ENCODE measurements at places on chromosomes 12 and 14. TPM values are rescaled to one million over a fixed set of nuclear protein-coding genes. Genes with fewer than 3 reads are reported as not detected.
A peak's percentile ranks its signal among the peaks of the same experiment; 100 is the strongest.

DNA sequence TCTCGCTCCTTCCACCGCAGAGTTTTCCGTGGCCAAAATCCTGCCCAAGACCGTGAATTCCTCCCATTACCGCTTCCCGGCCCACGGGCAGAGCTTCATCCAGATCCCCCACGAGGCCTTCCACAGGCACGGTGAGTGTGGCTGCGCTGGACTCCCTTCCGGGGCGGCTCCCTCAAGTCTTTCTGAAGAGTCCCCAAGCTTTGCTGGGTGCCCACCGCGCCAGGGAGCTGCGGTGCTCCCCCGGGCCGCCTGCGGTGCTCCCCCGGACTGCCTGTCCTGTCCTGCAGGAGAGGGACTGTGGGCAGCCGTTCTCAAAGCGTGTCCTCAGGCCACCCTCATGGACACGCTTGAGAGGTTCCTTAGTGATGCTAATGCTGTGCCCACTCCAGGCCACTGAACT lies 50.5 kb downstream of the ADGRD1 start:
- no peak for DNase-seq
- no peaks in the 10 kb centered on the region for H3K36me3 ChIP-seq
- H3K4me1 ChIP-seq, result no peaks in the 10 kb centered on the region

GRCh38 chr14:23805761-23806160 lies 147.8 kb upstream of the DHRS4 start:
- no peaks in the 10 kb centered on the region for H3K36me3 ChIP-seq
- no peaks in the 10 kb centered on the region for H3K27me3 ChIP-seq
- no peak overlapping the region for H3K27ac ChIP-seq
- no peaks in the 10 kb centered on the region for H3K4me1 ChIP-seq
- H3K4me3 ChIP-seq, result no peak overlapping the region
- DNase-seq, result no peak

GRCh38 chr14:64704143-64704742 lies at the start of gene PLEKHG3:
PLEKHG3 (plus strand) TSS chr14:64704424; CDS start chr14:64727632, 23,208 bp downstream.
- DNase-seq, result peak; percentile 82
- H3K27me3 ChIP-seq, result no peaks in the 10 kb centered on the region
- no peaks in the 10 kb centered on the region for H3K36me3 ChIP-seq
- peaks cover 15% of the 10 kb centered on the region for H3K4me1 ChIP-seq
- H3K27ac ChIP-seq, result peak within 1 kb of the TSS; percentile 67

GRCh38 chr12:119683816-119684215 lies 15.9 kb downstream of the PRKAB1 start:
- no peak for DNase-seq
- H3K4me1 ChIP-seq, result no peaks in the 10 kb centered on the region
- no peaks in the 10 kb centered on the region for H3K27me3 ChIP-seq
- peaks cover 23% of the 10 kb centered on the region for H3K36me3 ChIP-seq
- no peak overlapping the region for H3K27ac ChIP-seq

DNA sequence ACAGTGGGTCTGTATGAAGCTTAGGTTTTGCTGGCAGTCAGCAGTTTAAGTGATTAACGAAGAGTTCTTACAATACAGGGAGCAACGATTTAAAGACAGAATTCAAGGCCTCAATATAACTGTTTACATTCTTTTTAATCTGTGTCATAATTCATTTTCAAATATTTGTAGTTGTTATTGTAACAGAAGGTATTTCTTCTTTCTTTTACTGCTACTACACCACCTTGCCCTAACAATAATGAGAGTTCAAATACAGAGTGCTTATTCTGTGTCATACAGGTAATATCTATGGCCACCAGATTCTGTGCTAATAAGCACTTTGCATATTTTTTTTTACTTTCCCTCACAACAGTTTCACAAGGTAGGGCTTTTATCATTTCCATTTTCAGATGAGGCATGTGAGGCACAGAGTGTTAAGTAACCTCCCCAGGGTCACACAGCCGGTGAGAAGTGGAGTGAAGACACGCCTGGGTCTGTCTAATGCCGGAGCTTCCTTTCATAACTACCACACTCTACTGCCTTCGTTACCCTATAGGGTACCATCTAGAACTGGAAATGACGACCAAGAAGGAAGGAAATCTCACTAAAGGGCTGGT lies 81.9 kb downstream of the PELI2 start:
- H3K4me1 ChIP-seq, result peaks cover 23% of the 10 kb centered on the region
- H3K27me3 ChIP-seq, result no peaks in the 10 kb centered on the region
- no peak for DNase-seq
- no peaks in the 10 kb centered on the region for H3K36me3 ChIP-seq

GRCh38 chr14:50676814-50677516 lies 8.9 kb upstream of the SAV1 start:
- H3K27me3 ChIP-seq, result no peaks in the 10 kb centered on the region
- DNase-seq, result no peak
- H3K27ac ChIP-seq, result peak overlapping the region; percentile 73
- H3K4me3 ChIP-seq, result peak overlapping the region; percentile 23
- no peaks in the 10 kb centered on the region for H3K36me3 ChIP-seq

DNA sequence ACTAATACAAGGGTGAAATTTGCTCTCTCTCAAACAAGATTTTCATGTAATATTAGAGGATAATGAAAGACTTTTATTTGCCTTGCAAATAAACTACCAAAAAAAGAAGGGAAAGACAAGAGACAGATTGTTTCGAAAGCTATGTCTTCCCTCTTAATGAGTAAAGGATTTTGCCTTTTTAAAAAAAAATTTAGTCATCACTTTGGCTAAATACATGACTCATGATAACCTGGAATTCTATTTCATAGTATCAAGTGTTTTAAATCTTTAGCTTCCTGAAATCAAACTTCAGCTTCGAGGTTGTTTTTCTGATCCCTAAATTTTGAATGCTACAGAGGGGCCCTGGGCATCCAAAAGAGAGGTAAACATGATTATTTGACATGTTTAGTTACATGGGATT lies 144.4 kb downstream of the CCDC59 start:
- H3K27ac ChIP-seq, result no peak overlapping the region
- no peak overlapping the region for H3K4me3 ChIP-seq
- no peak for DNase-seq
- H3K27me3 ChIP-seq, result no peaks in the 10 kb centered on the region

DNA sequence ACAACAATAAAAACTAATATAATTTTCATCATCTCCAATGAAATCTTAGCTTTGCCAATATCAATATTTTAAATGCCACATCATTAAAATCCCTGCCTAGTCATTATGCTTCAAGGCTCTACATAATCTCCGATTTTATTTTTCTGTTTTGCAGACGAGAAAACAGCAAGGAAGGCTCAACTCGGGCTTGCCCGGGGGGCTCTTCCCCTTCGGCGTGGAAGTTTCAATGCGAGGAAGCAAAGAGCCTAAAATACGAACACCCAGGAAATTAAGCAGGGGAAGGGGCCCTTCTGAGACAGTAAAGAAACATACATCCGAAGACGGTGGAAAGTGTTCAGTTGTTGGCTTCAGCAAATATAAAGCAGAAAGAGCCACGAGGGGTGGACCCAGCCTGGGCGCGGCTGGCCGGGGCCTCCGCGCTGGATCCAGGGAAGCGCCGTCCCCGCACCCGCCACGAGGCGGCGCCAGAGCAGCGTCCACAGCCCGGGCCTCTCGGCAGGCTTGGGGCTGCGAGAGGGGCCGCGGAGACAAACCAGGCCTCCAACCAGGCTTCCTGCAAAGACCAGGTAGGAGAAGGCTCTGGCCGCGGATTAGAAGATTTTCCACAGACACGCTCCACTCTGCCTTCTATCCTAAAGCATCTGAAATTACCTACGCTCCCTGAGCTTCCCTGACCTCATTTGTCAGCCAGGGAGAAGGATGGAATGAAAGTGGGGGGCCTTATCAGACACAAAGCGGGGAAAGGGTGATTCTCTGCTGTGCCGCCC lies 77.2 kb downstream of the SERPINA3 start:
- DNase-seq, result peak; percentile 49
- H3K27ac ChIP-seq, result no peak overlapping the region
- H3K4me3 ChIP-seq, result peak overlapping the region; percentile 25
- no peaks in the 10 kb centered on the region for H3K4me1 ChIP-seq

DNA sequence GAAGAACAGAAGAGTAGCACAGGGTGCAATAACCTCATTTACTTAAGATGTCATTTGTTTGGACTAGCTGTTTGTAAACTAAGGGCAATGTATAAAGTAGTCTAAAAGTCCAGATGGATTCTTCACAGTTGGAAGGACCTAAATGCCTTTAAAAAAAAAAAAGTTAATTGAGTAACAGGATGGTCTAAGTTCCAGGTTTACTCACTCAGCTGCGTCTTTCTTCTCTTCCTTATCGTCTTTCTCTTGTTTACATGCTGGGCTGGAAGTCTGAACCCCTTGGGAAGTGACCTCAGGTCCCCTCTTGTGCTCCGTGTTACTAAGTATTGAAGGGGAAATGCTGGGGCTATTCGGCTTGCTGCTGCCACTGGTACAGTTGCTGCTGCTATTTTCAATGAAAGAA lies 82.5 kb downstream of the SH2B3 start:
- no peaks in the 10 kb centered on the region for H3K4me1 ChIP-seq
- peaks cover 48% of the 10 kb centered on the region for H3K36me3 ChIP-seq
- H3K27ac ChIP-seq, result no peak overlapping the region
- H3K27me3 ChIP-seq, result no peaks in the 10 kb centered on the region

DNA sequence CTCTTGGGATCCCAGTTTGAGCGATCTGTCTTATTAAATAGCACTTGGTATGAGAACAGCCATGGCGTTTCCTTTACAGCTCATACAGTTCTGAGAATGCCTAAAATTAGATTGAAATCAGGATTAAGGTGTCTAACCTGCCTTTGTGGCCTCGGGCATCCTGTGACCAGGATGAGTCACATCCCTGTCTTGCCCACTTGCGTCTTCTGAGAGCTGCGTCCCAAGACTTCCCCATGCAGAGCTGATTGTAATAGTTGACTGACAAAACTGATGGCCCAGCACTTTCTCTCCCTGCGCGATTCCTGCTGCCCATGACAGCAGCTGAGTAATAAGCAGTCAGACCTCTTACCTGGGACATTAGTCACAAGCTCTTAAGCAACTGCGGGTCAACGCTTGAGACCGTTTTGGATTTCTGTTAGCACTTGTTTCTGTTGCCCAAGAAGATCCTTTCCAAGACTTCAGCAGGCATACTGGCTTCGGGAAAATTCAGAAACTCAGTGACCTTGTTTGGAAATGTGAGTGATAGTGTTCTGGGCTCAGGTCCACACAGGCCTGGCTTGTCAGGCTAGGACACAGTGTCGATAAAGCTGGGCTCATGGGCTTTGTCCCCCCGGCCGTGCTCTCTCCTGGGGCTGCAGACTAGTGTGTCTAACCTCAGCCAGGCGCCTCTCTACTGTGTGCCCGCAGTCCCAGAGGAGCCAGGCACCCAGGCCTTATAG lies 169.9 kb upstream of the HIF1A start:
- no peak overlapping the region for H3K27ac ChIP-seq
- DNase-seq, result no peak
- H3K36me3 ChIP-seq, result no peaks in the 10 kb centered on the region
- H3K4me1 ChIP-seq, result peaks cover 20% of the 10 kb centered on the region
- H3K4me3 ChIP-seq, result no peak overlapping the region

DNA sequence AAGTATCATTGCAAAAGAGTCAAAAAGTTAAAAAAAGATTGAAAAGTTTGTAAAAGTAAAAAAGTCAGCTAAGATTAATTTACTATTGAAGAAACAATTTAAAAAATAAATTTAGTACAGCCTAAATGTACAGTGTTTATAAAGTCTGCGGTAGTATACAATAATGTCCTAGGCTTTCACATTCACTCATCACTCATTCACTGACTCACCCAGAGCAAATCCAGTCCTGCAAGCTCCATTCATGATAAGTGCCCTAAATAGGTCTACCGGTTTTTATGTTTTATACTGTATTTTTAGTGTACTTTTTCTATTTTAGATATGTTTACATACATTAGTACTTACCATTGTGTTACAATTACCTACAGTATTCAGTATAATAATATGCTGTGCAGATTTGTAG lies 43.9 kb upstream of the ABCC9 start:
- no peaks in the 10 kb centered on the region for H3K4me1 ChIP-seq
- H3K36me3 ChIP-seq, result no peaks in the 10 kb centered on the region
- H3K27me3 ChIP-seq, result no peaks in the 10 kb centered on the region
- no peak overlapping the region for H3K4me3 ChIP-seq
- no peak for DNase-seq

GRCh38 chr12:68951652-68952051 lies 18.7 kb upstream of the CPM start:
- DNase-seq, result no peak
- H3K27ac ChIP-seq, result no peak overlapping the region
- no peaks in the 10 kb centered on the region for H3K36me3 ChIP-seq
- no peaks in the 10 kb centered on the region for H3K4me1 ChIP-seq
- no peaks in the 10 kb centered on the region for H3K27me3 ChIP-seq

- H3K4me3 ChIP-seq, result no peak overlapping the region
- no peaks in the 10 kb centered on the region for H3K36me3 ChIP-seq
Measured at GRCh38 chr12:101671157-101671791, 26.2 kb upstream of the CHPT1 start.

DNA sequence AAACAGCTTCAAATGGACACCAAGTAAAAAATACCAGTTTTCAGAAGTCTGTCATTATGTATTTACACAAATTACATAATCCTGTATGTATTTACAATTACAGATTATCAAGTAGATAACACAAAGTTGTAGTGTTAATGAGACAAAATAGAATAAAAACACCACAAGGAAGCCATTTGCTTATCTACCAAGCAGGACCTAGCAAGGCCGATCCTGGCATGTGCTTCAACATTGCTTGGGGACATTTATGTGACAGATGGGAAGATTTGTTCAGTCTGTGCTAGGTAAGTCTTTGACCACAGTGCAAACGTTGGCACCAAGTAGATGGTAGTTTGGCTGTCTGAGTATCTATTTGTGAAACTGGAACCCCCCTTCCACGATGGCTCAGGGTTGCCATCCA lies 35.8 kb downstream of the BCAT1 start:
- H3K4me1 ChIP-seq, result peaks cover 11% of the 10 kb centered on the region

- no peak for DNase-seq
- no peaks in the 10 kb centered on the region for H3K36me3 ChIP-seq
- no peak overlapping the region for H3K27ac ChIP-seq
- peaks cover 2% of the 10 kb centered on the region for H3K4me1 ChIP-seq
Measured at GRCh38 chr14:61530296-61530695, 165.0 kb upstream of the HIF1A start.

GRCh38 chr12:101863981-101864380 lies 13.4 kb upstream of the DRAM1 start:
- H3K27ac ChIP-seq, result no peak overlapping the region
- no peaks in the 10 kb centered on the region for H3K4me1 ChIP-seq
- H3K4me3 ChIP-seq, result no peak overlapping the region
- H3K27me3 ChIP-seq, result no peaks in the 10 kb centered on the region
- no peaks in the 10 kb centered on the region for H3K36me3 ChIP-seq
- no peak for DNase-seq

DNA sequence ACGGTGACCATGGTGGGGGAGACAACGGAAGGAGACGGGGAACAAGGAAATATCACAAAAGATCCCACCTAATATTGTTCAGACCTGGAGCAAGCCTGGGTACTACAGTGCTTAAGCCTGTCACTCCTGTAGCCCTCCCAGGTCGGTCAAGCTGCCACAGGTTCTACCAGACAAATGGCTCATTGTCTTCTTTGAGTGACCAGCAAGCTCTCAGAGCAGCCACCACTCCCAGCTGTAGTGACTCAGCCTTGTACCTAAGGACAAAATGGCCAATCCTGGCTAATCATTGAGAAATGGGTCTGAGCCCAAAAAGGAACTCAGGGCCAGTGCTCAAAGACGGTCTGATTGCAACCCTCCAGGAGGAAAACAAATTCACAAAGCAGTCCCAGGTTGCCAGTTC lies 238.4 kb upstream of the NOS1 start:
- H3K27me3 ChIP-seq, result no peaks in the 10 kb centered on the region
- H3K4me1 ChIP-seq, result peaks cover 9% of the 10 kb centered on the region
- no peaks in the 10 kb centered on the region for H3K36me3 ChIP-seq
- no peak overlapping the region for H3K27ac ChIP-seq

- peaks cover 2% of the 10 kb centered on the region for H3K36me3 ChIP-seq
- peak overlapping the region; percentile 96 for H3K27ac ChIP-seq
- peak; percentile 92 for DNase-seq
- H3K4me3 ChIP-seq, result no peak overlapping the region
Measured at GRCh38 chr12:80509781-80510556, 65.9 kb downstream of the PTPRQ start.

HSPB8 gene
- 3.3 TPM for total RNA-seq

CFAP73 gene
- total RNA-seq, result not detected

All from SJCRH30 (cell line).